ENCODE measurements at places on chromosomes 5 and 9.
A peak's percentile ranks its signal among the peaks of the same experiment; 100 is the strongest.

DNA sequence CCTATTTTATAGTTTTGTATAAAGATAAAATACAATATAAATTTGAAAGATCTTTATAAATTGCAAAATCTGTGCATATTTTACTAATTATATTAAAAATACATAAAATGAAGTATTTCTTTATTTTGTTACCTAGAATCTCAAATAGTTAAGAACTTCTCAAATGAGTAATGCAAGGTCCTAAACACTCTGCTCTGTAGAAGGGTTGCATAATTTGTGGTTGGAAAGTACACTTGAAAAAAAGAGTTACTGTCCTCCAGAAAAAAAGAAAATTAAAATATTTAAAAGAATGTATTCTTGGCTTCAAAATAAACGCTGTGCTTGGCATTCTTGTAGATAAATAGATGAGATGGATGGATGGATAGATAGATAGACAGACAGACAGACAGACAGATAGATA lies 428.8 kb upstream of the CDH6 start:
- no peak for DNase-seq

DNA sequence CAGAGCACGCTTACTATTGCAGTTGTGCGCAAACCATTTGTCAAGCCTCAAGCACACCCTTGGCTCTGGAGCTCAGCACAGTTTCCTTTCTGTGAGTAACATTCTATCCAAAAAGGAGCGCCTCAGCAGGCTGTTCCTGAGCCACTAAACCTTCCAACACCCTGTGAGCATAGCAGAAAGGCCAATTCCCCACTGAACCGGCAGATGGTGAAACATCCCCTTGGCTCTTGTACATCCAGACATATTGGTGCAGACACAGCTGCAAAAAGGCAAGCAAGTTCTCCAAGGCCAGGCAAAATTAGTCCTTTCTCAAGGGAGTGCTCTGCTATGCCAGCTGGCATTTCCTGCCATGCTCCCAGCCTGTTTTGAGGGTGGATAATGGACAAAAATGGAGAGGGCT lies 44.1 kb upstream of the CEMIP2 start:
- no peak for DNase-seq

DNA sequence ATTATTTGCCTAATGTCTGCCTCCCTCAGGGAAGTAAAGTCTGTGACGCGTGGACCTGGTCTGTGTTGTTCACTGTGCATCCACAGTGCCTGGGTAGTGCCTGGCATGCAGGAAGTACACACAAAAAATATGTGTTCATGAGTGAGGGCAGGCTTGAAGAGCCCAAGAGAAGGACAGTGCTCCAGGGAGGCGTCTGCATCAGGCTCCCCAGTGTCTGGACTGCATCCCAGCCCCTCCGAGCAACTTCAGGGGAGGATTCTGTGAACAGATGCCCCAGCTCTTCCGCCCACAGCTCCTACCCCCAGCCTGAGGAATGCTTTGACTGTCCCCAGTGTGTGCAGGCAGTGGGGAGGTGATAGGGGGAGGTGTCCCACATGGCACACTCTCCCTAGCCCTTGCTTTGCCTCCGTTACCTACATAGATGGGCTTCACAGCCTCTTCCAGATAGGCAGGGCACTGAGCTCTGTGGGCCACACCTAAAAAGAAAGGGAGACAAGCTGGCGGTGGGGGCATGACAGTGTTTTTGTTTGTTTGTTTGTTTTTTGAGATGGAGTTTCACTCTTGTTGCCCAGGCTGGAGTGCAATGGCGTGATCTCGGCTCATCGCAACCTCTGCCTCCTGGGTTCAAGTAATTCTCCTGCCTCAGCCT lies 25.4 kb downstream of the IRF1 start:
- DNase-seq: no peak

- DNase-seq: no peak
Observed at GRCh38 chr5:37121465-37121864, 127.7 kb downstream of the CPLANE1 start.

- DNase-seq: no peak
Observed at GRCh38 chr5:51686622-51687021, 303.4 kb downstream of the ISL1 start.

DNA sequence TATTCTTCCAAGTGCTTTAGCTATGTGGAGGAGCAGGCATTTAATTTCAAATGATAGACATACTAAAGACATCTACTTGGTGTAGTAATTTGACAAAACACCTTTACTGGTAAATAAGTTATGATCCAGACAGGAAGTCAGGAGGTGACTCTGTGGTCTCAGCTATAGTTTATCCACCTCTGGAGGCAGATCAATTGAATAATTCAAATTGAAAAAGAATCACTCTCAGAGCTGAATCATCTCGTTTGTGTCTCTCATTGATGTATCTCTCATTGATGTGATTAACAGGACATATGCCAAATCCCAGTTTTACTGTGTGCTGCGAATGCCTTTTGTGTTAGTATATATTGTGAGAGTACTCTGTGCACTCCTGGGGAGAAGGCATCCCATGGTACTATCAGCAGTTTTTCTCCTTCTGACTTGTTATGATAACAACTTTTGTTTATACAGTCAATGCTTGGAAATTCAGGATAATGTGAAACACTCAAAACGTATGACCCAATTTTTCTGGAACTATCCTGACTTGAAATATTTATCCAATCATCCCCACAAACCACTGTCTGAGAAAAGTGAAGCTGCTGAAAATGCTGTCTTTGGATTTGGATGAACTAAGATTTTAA lies 48.5 kb upstream of the DAB2 start:
- DNase-seq: no peak

GRCh38 chr5:157942595-157942994 lies 83.7 kb upstream of the CLINT1 start:
- no peak for DNase-seq

GRCh38 chr9:8856396-8857067 lies 1057.0 kb upstream of the DMAC1 start:
- no peak for DNase-seq

DNA sequence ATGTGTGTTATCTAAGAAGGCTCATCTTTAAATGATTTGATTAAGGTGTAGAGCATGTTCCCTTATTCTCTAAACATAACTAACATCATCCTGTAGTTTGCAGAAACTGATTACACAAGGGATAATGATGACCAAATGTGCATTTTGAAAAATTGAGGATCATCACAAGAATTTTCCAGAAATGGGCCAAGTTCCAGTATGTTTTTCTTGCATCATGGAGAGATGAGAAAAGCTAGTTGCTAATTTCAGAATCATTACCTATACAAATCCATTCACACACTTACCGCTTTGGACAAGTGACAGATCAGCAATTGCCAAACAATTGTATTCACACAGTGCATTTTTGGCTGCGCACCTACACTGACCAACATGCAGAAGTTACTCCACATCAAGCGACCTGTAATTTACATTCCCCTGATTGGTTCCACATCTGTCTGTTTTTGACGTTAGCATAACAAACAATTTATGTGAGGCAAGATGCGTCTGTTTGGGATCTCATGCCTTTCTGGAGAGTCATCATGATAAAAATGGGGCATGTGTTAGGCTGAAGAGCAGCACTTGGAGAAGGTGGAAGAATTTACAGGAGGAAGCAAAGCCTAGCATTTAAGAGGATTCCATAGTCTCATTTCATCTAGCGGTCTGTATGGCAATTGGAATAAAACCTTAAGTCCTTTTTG lies 2.8 kb upstream of the BNC2 start:
- DNase-seq: no peak

DNA sequence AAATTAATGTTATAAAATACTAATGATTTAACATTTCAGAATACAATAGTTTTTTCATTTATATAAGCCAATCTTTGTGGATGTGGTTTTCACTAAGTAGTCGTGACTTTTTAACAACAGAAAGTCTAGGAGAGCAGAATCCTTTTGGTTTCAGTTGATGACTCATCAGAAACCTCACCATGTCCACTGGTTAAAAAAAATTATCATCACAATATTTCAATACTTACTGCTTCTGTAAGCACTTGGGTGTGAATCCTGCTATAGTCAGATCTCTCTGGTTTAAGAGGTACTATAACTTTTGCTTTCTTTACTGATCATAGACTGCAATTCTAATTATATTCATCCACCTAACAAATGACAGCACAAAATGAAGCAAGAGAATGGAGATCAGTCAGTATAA lies 77.2 kb downstream of the MRPS30 start:
- DNase-seq: no peak

- peak; percentile 30 for DNase-seq
Observed at GRCh38 chr5:52799358-52799982, 11.8 kb downstream of the ITGA1 start.

GRCh38 chr9:34347800-34348158 lies 18.4 kb downstream of the NUDT2 start:
- no peak for DNase-seq

DNA sequence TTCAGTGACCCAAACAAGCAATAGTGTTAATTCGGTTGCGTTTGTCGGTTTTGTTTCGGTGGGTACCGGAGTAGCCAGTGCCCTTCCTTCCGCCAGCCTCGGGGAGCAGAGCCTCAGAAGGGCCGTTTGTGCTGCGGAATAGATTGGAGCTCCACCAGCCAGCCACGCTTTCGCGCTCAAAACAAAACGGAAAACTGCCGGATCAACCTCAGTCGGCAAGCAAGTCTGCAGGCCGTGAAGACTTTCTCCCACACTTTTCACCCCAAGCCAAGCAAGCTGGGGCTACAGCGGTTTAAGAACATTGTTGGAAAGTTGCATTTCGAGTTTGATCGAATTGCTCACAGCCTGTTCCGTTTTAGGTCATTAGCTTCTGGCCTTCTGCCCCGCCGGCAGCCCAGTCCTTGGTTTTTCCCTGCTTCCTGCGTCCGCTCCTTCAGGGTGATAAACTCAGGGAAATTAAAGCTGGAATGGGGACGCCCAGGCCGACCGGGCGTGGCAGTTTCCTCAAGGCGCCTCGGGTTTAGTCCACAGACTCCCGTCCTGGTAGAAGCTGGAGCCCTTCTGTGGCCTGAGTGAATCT lies 803 bp upstream of the CCNO start:
- peak; percentile 24 for DNase-seq

DNA sequence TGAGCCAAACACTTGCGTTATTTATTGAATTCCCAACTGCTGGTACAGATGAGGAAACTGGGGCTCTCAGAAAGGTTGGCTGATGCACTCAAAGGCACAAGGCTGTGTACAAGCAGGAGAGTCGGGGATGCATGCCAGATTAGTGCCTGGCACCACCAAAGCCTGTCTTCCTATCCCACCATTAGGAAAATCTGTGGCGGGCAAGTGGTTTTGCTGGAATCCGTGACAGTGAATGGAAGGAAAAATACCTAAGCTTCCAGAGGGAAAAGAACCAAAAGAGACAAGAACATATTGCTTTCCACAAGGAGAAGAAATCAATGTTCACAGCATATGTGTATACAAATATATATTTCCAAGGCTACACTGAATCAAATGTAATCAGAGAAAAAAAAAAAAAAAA lies 51.1 kb downstream of the PSMB7 start:
- DNase-seq: no peak

- DNase-seq: peak; percentile 25
Observed at GRCh38 chr9:121498487-121499176, 1.0 kb downstream of the GGTA1 start.

DNA sequence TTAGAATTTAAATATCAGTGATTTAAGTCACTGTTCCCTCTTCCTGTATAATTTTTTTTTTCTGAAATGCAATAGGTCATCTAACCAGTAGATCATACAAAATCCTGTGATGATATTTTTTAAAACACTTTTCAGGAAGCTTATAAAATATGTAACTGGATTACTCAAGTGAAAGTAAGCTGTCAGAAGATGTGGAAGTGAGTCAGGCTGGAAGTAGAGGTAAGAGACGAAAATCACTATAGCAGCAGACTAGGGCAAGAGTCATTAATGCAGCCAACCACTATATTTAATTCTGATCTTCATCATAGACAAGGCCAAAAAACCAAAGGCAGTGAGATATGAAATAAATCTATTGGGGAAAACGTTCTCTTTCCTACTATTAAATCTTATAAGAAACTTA lies 65.7 kb upstream of the C6 start:
- no peak for DNase-seq

- no peak for DNase-seq
Observed at GRCh38 chr5:107526270-107526937, 144.3 kb downstream of the EFNA5 start.

DNA sequence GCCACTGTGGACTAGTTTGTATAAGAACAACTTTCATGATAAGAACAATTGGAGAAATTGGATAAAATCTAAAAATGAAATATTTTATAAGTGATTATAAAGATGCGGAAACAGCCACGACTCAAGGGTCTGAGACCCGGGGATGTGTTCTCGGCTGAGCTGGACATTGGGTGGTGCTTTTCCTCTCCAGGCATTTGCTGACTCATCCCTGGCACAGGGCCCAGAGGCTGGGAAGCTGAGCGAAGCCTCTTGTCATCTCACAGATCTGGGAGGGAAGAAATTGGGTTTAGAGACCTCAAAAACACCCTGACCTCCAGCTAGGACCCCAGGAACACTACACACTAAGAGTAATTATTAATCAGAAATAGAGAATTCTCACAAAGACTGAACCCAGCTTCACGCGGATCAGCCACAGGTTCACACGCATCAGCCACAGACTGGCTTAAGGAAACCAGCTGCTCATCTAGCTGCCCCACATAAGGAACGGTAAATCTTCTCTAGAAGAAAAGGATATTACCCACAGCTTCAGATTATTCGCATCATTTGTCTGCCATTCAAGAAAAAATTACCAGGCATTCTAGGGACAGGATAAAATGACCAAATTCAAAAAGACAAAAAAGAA lies 2.8 kb upstream of the OR2V1 start:
- DNase-seq: no peak

DNA sequence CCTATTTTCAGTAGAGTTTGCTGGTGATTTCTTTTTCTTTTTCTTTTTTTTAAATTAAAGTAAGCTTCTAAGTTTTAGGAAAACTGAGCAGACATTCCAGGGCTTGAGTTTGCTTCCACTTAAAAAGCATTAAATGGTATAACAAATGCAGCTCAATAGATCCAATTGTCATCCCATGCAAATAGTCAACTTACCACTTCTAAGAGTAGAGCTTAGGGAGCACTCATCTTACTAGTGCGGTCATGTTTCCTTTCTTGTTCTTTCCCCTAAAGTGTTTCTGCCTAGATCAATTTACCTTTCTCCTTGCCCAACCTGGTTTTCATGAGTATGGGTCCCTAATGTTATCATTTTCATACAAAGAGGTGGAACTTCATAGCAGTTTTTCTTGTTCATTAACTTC lies 13.0 kb upstream of the CEP120 start:
- DNase-seq: no peak

DNA sequence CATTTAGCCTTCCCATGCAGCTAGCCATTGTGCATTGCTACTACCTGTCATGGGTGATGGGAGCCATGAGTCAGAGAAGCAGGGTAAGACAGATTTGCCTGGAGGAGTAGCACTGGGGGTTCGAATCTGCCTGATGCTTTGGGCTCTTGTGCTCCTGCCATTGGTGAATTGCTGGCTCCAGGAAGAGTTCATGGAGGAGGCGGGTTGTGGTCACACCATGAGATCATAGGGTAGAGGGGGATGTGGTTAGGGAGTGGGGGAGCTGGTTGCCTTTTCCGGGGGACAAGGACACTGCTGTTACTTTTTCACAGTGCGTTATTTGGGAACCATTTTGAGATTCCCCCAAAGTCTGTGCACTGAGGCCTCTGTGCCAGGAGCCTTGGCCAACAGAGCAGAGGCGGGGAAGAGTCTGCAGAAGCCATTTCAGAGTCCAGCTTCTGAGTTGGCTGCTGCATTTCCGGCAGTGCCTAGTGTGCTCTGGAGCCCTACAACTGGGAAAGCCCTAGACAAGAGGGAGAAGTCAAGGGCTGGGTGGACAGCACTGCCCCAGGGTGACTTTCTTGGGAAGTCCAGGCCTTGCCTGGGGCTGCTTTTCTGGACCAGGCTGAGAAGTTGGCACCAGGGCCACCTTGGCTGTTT lies 6.2 kb downstream of the ANGPTL2 start:
- DNase-seq: no peak

Measured in activated CD4-positive, alpha-beta T cell treated with anti-CD3 and anti-CD28 coated beads for 48 hours (primary cell).